ENCODE measurements at places on chromosomes 4 and X.

- DNase-seq = no peak
Measured at GRCh38 chr4:73919691-73920090, 50.5 kb downstream of the CXCL1 start.

- no peak for DNase-seq
Measured at GRCh38 chr4:73850261-73850970, 2.7 kb upstream of the PF4V1 start.

GRCh38 chr4:109083911-109084310 lies 218.5 kb downstream of the COL25A1 start:
- DNase-seq = no peak

DNA sequence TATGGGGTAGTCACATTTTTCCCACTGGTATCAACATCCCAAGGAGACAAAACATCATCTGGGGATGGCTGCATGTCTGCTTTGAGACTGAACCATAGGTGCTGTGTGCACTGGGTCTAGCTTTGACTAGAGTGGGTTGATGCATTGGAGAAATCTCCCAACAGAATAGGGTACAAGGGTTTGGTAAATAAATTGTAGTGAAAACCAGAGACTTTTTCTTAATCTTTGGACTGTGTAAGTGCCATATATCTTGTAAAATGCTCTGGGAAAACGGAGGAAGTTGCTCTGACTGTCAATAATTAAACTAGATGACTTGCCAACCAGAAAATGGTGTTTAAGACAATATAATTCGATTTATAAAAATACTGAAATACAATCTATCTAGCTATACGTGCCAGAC lies 1064.0 kb upstream of the SLIT2 start:
- no peak for DNase-seq

DNA sequence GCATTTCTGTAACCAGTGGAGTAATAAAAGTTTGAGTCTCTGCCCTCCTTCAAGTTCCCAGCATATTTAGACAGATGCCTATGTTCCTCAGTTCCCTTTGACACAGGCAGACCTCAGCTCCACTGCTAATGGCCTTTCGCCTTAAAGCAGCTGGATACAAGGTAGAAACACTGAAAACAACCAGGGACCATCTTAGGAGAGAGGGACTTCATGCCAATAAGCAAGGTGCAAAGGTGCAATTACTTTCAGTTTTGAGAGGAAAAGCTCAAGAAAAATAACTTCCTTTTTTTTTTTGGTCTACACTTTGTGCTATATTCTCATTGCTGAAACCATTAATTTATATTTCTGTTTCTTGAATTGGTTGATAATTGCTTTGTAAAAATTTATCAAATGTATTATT lies 781.9 kb upstream of the GALNTL6 start:
- DNase-seq = no peak

DNA sequence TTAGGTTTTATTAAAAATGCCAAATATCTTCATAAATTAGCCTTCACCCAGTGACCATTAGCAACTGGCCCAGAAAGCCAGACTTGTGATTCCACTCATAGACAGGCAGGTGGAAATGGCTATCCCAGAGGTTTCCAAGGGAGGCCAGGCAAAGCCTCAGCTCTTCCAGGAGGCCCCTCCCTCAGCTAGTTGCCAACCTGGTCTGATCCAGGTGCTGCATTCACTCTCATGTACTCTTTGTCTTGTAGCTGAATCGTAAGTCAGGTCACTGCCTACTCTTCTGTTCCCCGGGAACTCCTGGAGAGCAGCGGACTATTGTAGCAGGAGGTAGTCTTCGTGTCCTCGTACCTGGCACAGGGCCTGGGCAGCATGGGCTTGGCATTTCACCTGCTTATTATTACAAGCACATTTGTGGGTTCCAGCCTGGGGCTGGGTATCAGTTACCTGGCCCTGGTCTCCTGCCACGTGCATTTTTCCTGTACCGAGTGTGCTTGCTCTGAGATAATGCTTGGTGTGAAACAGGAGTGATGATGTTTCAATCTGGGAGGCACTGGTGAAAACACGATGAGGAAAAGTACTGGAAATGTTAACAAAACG lies 101.6 kb downstream of the FAM193A start:
- no peak for DNase-seq

DNA sequence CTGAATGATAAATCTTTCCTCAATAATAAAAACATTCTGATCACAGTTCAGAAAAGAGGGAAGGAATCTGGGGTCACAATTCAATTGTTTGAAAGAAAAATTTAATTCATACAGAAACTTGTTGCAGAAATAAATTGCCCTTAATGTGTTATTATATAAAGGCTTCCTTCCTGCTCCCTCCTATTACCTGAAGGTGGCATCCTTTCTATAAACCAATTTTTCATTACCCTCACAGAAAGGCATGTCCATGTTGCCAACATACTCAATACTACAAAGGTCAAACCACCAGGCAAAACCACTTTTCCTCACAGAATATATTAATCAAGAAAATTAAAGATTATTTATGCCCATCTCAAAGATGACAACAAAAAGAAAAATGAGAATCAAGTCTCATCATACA lies 194.3 kb upstream of the CT83 start:
- no peak for DNase-seq

GRCh38 chrX:43750248-43750676 lies 94.2 kb downstream of the MAOA start:
- DNase-seq = no peak

DNA sequence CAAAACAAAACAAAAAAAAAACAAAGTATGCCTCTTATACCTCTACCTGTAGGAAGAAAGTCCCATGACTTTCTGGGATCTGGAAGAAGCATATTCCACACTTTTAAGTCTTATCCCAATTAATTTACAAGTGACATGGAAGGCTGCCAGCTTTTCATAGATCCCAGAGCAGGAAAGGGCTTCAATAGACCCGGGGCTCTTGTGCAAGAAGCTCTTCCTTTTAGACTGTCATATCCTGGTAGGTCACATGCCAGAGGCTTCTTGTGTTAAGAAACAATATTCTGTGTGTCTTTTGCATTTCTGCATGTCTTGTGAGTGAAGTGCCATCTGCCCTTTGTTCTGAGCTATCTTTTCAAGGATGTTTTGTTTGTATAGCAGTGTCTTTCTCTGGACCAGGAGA lies 84.4 kb upstream of the PHOX2B start:
- no peak for DNase-seq

- DNase-seq = no peak
Measured at GRCh38 chr4:40515398-40516293, 114.0 kb downstream of the RBM47 start.

GRCh38 chrX:12970691-12971202 lies 4.2 kb upstream of the TMSB4X start:
- DNase-seq = no peak

DNA sequence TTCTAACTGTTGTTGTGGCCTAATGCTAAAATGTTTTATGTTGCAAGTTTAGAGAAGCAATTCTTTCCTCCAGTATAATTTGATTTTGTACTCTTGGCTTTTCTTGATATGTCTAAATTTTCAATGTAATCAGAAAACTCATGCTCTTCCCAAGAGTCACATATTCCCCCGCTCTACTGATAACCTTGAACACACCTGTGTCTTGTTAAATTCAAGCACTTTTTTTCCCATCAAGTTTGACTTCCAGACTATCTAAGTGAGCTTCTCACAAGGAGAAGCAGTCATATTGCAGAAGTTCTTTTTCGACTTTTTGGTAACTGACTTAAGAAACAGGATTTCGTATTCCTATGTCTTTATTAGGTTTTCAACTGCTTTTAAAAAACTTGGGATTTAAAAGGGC lies 7.4 kb upstream of the ADH4 start:
- DNase-seq = no peak

DNA sequence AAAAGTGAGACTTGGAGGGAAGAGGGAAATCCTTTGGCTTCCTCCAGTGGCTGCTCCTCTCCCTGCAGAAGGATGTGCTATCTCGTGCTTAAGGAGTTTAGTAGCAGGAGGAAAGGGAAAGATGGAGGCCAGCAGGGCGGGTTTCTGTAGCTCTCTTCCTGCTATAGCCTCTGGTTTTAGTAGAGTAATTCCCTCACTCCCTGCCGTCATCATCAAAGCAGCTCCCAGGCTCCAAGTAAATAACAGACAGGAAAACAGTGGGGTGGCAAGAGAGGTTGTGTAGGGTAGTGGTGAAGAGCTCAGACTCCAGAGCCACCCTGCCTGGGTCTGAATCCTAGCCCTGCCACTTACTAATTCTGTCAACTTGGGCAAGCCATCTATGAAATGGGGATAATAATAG lies 81.5 kb upstream of the CITED1 start:
- DNase-seq = no peak

- DNase-seq = no peak
Measured at GRCh38 chr4:140497747-140498636, at the start of gene MGAT4D. TSS of gene MGAT4D (minus strand) at chr4:140498293. CDS start at chr4:140498222, 71 bp downstream.

- no peak for DNase-seq
Measured at GRCh38 chr4:69089388-69089787, 6.9 kb upstream of the UGT2B7 start.

GRCh38 chr4:93431371-93431770 lies 397.2 kb upstream of the ATOH1 start:
- DNase-seq = no peak

DNA sequence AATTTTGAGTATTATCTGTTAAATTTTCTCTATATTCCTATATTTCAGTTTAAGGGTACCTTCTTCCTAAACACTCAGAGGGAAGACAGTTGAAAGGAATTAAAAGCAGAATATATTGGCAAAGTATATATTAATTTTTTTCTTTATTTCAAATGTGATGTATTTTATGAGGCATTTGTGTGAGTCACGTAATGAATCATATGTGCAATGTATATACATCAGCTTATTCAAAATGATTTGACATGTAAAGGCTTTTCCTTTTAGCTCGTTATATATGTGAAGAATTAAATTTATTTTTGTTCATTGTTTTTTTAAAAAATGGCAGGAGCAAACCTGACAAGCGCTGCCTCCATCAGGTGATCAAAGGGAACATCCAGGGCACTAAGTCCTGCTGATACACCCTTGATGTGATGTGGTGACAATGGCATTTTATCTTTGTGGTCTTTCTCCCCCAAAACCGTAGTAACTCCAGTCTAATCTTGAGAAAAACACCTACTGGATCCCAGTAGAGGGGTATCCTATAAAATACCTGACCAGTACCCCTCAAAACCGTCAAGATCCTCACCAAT lies 8.9 kb downstream of the WWC2 start:
- DNase-seq = no peak

- no peak for DNase-seq
Measured at GRCh38 chr4:57363346-57363745, 253.2 kb upstream of the IGFBP7 start.

DNA sequence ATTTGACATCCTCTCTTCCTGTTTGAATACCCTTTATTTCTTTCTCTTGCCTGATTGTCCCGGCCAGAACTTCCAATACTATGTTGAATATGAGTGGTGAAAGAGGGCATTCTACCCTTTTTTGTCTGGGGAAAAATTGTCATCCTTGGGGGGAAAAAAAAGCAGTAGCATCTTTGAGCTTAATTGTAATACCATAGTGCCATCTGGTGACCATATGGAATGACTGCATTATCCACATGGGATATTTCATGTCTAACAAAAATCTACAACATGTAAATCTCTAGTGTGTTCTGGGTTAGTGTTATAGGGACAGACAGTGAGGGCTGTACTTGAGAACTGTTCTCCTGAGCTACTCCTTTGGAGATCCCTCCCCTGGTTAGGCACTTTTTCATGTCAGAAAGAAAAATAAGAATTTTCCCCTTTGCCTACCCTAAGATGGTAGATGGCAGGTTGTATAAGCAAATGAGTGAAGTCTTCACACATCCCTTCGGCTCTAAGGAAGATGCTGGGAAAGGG lies 26.0 kb downstream of the CAPN6 start:
- no peak for DNase-seq

DNA sequence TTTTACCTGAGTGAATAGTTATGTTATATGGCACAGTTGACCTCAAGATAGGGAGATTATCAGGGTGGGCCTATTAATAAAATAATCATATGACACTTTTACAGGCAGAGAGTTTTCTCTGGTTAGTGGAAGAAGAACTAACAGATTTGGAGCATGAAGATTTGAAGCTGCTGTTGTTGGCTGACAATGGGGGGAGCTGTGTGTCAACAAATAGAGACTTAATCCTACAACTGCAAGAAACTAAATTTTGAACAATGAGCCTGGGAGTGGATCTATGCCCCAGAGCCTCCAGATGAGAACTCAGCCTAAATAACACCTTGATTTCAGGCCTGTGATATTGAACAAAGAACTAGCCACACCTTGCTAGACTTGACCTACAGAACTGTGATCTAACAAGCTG lies 7.2 kb upstream of the CCSER1 start:
- DNase-seq = no peak

DNA sequence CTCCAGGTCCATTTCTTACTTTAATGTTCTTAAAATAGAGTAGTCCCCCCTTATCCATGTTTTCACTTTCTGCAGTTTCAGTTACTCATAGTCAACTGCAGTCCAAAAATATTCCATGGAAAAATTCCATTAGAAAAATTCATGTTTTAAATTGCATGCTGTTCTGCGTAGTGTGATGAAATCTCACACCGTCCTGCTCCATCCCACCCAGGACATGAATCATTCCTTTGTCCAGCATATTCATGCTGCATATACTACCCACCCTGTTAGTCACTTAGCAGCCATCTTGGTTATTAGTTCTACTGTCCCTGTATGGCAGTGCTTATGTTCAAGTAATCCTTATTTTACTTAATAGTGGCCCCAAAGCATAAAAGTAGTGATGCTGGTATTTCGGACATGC lies 5.4 kb upstream of the PDLIM5 start:
- DNase-seq = no peak

DNA sequence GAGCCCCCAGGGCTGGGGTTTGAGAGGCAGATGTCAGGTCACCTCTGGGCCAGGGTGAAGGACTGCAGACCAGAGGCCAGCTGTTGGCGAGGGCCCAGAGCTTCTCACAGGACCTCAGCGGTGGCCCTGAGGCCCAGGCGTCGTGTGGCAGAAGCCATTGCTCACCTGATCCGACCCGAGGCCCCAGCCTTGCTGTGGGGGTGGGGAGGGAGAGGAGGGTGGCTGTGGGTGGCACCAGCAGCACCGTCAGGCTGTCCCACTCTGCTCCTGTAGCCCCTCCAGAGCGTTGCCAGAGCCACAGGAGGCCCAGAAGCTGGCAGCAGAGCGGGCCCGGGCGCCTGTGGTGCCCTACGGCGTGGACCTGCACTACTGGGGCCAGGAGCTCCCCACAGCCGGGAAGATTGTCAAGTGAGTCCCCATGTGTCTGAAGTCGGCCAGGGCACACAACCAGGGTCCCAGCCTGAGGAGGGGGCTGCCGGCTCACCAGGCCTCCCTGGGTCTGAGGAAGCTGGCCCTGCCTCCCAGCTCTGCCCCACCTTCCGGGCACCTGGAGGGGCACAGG lies 28.8 kb downstream of the UVSSA start:
- no peak for DNase-seq

DNA sequence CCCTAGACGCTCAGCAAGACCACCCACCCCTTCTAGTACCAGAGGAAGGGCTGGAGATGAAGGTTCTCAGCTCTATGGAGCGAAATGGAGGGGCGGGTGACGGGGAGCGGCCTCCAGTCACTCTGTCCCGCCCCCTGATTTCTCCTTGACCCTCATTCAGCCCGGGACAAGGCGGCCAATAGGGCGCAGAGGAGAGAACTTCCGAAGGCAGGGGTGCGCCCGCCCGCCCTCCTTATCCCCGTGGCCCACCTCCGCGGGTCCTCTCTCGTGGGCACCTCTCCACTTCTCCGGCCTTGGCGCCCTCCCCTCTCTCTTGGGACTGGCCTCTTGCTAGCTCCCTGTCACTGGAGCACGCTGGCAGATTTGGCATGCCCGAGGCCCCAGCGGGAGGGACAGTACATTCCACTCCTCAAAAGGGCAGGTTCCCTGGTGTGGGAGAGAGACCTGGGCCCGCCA lies 1.1 kb upstream of the SEPTIN6 start:
- DNase-seq = no peak
